ENCODE measurements at places on chromosomes 16 and 17.

- H3K27ac ChIP-seq = no peak overlapping the region
- no peak overlapping the region for H3K4me3 ChIP-seq
- DNase-seq = peak; percentile 24
- H3K36me3 ChIP-seq = peaks cover 23% of the 10 kb centered on the region
- no peaks in the 10 kb centered on the region for H3K4me1 ChIP-seq
Observed at GRCh38 chr17:21302711-21303425, 18.4 kb downstream of the MAP2K3 start.

DNA sequence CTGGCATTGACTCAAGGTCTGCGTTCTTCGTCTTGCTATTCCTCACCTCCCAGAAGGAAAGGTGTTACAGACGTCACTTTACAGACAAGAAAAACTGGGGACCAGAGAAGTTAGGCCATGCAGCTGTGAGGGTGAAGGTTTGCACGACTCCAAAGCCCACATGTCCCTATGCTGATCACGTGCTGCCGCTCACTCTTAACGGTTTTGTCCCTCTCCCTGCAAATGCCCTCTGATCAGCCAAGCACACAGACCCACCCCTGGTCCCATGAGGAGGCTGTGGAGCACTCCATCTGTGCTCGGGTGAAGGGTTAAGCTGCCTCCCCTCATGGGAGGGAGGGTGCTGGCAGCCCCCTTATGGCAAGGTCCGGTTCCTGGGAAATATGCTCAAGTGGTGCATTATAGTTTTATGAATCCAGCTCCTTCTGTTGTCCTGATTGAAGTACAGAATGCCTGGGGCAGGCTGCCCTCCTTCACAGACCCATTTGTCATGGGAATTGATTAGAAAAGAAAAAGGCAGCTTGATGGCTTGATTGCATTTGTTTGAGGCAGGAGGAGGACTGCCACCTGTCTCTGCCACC, 18.8 kb downstream of the CCDC182 start:
- no peaks in the 10 kb centered on the region for H3K36me3 ChIP-seq
- no peak overlapping the region for H3K4me3 ChIP-seq
- no peak for DNase-seq
- H3K27ac ChIP-seq = no peak overlapping the region

DNA sequence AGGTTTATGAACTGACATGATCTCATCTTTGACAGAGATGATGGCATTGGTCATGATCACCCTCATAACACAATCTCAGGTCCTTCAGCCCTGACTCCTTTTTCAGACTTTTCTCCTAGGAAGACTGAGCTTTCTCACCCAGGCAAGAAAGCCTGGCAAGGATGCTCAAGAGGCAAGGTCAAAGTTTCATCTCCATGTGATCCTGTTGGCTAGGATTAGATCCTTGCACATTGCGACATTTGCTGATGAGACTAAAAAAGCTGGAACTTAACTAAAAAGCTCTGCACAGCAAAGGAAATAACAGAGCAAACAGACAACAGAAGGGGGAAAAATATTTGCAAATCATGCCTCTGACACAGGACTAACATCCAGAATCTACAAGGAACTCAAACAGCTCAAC, 444.1 kb upstream of the PSMD7 start:
- H3K27me3 ChIP-seq = no peaks in the 10 kb centered on the region
- no peak for DNase-seq
- no peaks in the 10 kb centered on the region for H3K36me3 ChIP-seq
- no peak overlapping the region for H3K27ac ChIP-seq
- no peaks in the 10 kb centered on the region for H3K4me1 ChIP-seq

- H3K27ac ChIP-seq = no peak overlapping the region
- no peaks in the 10 kb centered on the region for H3K27me3 ChIP-seq
- no peak overlapping the region for H3K4me3 ChIP-seq
- H3K4me1 ChIP-seq = no peaks in the 10 kb centered on the region
- DNase-seq = no peak
- no peaks in the 10 kb centered on the region for H3K36me3 ChIP-seq
Observed at GRCh38 chr17:50037321-50038107, 18.4 kb upstream of the ITGA3 start.

All from heart left ventricle (tissue), 16 donors.